Activated CD8-positive, alpha-beta memory T cell treated with anti-CD3 and anti-CD28 coated beads for 1 hour (primary cell): ENCODE measurements at places on chromosomes 7 and 10.

GRCh38 chr10:28796606-28797512 is 119.5 kb downstream of the BAMBI start:
- no peak for DNase-seq

DNA sequence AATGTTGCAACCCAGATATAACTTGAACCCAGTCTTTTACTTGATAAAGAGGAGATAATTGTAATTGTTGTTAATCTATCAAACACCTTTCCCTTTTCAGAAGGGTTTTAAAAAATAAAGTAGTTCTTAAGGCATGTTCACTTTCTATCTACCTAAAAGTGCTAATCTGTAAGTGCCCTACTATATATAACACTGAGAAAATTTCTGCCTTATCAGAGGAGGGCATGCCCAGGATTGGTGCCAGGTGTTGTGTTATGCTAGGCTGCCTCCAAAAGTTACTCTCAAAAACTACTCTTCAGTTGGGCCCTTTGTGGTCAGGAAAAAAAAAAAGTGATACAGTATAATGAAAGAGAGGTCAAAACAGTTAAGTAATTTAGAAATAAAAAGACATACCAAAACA is 36.3 kb downstream of the SMNDC1 start:
- DNase-seq = no peak

DNA sequence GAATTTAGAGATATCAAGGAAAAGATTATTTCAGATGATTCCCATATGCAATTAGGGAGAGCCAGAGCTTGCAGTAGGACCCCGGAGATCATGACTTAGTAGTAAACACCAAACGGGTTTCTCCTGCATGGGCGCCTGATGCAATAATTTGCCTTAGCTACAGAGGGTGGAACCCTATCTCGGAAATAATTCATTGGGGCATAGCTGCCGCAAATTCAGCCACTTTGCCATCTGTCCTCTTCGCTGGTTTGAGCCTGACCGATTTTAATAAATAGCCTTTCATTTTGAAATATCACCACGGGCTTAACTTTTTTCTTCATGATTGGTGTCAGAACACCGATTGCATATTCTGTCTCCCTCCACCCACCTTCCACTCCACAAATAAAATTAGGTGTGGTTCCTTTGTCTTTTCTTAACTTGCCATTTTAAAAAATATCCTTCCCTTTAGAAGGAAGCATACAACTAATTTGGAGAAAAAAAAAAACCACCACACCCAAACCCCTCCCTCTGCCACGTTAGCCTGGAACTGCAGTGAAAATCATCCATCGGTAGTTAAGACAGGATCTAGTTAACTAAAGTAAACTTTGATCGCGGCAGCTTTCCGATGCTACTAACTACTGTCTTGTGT is 1.4 kb downstream of the GARS1 start:
- DNase-seq = no peak

GRCh38 chr10:49512121-49512809 is 26.7 kb downstream of the ERCC6 start:
- no peak for DNase-seq

- DNase-seq = no peak
Measured at GRCh38 chr7:33892945-33893344, 12.4 kb upstream of the BMPER start.

DNA sequence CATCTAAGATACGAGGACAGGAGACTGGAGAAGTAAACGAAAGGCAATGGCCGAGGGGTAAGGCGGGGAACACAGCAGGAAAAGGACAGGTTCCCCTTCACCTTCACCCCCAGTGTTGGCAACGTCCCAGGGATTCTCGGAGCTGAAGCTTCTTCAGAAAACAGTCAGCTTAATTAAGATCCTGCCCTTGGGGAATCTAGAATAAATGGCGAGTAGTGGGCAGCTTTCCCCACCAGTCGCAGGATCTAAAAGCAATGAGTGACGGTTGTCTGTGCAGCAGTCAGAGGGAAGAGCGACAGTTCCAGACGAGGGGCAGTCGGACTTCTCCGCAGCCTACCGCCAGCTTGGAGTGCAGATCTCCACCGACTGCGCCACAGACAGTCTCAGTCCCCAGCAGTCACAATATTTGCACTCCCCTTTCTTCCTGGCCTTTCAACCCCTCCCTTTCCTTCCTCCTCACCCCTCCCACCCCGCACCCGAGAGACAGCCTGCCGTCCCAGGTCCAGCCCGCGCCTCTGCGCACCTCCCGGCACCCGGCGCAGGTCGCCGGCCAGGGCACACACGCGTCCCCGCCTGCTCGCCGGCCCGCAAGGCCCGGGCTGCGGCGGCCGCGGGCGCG is 10.9 kb upstream of the SP8 start:
- DNase-seq = no peak

DNA sequence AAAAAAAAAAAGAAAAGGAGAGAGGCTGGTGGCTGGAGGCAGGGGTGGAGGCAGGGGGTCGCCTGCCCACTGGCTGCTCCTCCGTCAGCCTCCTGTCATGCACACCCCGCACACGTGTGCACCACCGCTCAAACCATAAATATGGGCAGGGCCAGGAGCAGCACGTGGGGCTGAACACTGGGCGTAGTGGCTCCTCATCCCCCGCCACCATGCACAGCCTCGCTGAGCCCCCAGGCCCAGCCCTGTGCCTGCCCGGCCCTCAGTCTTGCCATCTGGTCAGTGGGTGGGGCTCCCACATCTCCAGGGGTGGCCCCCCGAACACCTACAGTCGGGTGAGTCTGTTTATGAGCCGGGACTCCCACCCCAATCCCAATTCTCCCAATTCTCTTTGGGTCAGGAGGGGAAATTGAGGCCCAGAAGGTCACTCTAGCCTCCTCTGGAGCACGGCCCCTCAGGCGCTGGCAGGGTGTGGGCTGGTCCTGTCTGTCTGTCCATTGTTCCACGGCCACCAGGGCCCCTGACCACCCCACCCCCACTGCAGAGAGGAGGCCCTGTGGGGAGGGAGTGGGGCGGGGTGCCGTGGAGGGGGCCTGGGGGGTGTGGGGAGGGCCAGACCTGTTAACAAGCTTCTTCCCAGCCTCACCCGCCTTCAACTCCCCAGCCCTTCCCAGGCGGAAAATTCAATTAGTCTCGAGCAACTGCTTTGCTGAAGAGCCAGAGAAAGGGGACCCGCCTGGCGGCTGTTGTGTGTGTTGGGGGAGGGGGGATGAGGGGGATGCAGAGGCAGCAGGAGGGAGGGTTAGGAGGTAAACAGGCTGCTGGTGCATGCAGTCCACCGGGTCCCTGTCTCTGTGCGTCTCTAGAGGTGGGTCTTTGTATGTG is 19.5 kb upstream of the GRIFIN start:
- DNase-seq = no peak

DNA sequence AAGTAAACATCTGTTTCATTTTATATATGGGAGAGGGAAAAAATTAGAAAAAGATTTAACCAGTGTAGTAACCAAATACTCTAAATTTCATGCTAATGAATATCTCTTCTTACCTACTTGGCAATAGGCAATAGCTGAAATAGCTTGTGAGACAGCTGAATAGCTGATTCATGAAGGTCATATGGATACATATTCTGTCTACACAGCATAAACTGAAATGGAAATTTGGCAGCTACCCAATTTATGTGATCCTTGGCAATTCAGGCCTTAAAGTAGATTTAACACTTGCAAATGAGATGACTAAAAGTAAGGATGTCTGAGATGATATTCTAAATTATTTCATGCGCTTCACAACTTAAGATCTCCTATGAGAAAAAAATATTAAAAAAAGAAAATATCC is 261.2 kb upstream of the SEMA3A start:
- no peak for DNase-seq

GRCh38 chr7:157909370-157909769 is 572.6 kb downstream of the DNAJB6 start:
- DNase-seq = no peak
